ENCODE measurements at places on chromosomes 5 and 9.

DNA sequence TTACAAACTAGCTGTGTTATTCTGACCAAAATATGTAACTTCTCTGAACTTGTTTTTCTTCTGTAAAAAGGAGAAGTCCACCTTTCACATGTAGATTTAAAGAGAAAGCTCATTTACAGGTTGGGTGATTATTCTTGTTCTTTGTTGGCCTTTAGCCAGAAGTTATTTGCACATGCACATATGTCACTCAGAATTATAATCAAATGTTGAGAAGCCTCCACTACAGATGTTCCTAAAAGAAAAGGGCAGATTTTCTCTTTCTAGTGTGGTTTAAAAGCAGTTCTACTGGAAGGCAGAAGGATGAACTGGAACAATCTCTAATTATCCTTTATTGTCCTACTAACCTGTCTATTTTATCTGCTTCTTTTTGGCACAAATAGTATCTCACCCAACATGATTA, 209.8 kb upstream of the ELAVL2 start:
- DNase-seq: no peak

DNA sequence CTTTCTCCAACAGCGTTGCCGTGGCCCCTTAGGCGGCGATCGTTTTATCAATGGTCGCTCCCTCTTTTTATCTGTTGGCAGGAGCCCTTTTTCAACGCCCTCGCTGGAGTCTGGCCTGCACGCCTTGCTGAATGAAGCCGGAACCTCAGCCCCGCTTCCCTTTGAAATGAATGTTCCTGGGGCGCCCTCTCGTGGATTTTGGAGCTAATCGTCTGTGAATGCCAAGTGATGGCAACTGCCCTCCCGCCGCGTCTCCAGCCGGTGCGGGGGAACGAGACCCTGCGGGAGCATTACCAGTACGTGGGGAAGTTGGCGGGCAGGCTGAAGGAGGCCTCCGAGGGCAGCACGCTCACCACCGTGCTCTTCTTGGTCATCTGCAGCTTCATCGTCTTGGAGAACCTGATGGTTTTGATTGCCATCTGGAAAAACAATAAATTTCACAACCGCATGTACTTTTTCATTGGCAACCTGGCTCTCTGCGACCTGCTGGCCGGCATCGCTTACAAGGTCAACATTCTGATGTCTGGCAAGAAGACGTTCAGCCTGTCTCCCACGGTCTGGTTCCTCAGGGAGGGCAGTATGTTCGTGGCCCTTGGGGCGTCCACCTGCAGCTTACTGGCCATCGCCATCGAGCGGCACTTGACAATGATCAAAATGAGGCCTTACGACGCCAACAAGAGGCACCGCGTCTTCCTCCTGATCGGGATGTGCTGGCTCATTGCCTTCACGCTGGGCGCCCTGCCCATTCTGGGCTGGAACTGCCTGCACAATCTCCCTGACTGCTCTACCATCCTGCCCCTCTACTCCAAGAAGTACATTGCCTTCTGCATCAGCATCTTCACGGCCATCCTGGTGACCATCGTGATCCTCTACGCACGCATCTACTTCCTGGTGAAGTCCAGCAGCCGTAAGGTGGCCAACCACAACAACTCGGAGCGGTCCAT, 10.0 kb downstream of the S1PR3 start:
- DNase-seq: peak; percentile 35

GRCh38 chr5:13625616-13626198, 318.8 kb downstream of the DNAH5 start:
- DNase-seq: no peak

GRCh38 chr9:83475741-83476140, 62.5 kb downstream of the FRMD3 start:
- DNase-seq: no peak

- no peak for DNase-seq
Observed at GRCh38 chr5:602466-603035, 9.6 kb upstream of the CEP72 start.

DNA sequence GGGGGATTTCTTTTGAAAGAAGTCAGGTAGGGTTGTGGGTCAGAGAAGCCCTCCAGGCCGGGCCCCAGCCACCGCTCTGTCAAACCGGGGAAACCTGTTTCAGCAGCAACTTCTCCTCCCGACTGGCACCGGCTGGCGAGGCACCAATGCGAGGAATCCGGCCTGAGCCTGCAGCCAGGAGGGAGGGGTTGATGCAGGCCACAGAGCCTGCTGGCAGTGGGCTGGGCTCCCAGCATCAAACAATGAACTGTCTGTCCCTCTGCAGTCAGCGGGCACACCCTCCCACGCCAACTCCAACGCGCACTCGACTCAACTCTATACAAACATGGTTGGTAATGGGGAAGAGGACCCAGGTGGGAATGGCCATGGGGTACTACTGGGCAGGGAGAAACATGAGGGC, 12.1 kb downstream of the PCDH1 start:
- no peak for DNase-seq

DNA sequence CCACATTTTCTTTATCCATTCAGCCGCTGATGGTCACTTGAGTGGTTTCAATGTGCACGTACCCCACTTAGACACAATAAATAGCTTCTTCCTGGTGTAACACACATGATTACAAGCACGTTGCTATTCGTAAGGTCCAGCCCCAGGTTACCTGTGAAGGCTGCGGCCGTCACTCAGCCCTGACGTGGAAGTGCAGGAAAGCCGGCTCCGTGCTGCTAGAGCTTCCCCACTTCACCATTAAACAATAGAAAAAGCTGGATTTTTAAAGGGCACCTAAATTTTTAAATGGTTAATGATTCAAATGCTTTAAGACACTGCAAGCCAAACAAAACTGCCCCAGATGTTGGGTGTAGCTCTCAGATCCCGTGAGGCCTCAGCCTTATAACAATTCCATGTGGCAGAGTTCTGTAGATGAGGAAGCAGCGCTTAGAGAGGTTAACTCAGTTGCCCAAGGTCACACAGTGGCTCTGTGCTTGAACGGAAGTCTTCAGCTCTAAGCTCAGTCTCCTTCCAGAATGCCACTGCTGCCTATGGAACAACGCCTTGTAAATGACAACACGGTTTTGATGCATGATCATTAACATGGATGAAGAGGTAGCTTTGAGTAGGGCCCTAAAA, 125.7 kb downstream of the COL23A1 start:
- no peak for DNase-seq

DNA sequence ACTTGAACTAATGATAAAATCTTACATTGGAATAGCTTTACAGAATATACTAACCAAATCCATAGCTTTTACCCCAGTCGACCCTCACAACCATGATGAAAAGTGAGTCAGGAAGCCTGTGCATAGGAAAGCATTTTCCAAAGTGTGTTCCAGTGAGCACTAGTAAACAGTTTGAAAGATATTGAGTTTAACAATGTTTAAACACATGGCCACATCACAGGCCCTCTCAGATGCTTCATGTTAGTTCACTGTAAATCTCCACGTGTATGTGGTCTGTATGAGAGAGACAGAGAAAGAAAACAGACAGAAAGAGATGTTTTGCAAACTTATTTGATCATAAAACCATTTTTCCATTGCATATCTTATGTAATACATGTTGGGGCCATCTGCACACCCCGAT, 27.0 kb downstream of the PRUNE2 start:
- DNase-seq: no peak

GRCh38 chr5:40681363-40682153, 1.8 kb downstream of the PTGER4 start:
- no peak for DNase-seq

DNA sequence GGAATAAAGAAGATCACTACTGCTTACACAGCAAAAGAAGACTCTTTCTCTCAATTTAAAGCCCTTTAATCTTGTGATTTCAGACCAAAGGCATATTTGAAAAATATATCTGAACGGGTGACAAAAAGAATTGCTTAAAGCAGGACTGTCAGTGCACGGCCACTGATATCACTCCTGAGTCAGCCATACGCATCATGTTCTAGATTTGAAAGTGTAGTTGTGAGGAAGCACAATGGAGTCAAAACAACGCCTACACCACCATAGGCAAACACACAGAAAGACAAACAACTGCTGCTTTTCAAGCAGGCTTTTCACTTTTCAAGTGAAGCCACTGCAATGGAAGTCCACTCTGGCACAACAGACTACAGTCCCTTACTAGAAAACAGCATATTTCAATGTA, 141.7 kb downstream of the AUH start:
- DNase-seq: no peak

DNA sequence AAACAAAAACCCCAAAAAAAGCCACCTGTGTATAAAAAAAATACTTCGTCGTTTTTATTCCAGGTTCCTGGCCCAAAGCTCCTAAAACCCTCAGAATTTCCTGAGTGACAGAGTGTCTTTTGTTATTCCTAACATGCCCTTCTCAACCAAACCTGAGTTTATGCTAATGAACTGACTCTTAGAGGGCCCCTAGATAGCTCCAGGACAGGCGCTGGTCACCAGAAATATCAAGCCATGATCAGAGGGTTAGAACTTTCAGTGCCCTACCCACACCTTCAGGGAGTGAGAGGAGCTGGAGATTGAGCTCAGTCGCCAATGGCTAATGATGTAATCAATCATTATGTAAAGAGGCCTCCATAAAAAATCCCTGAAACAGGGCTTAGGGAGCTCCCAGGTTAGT, 15.7 kb downstream of the AUH start:
- no peak for DNase-seq

- no peak for DNase-seq
Observed at GRCh38 chr9:114155995-114156656, 789 bp downstream of the COL27A1 start.

DNA sequence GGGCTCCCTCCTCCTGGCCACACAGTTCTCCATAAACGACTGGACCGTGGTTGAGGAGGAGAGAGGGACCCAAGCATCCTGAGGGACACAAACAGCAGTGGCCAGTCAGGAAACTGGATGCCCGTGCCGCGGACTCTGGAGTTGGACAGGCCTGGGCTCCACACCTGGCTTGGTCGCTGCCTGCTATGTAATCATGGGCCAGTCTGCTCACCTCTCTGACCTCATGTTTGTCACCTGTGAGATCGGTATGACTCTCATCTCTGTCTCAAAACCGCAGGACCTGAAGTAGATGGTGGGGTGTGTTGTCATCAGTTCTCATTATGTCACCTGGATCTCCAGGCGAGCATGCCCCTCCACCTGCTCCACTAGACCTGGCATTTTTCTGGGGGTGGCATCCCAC, 14.5 kb downstream of the CXXC5 start:
- no peak for DNase-seq

GRCh38 chr5:388266-389196, 54.4 kb upstream of the EXOC3 start:
- DNase-seq: no peak

DNA sequence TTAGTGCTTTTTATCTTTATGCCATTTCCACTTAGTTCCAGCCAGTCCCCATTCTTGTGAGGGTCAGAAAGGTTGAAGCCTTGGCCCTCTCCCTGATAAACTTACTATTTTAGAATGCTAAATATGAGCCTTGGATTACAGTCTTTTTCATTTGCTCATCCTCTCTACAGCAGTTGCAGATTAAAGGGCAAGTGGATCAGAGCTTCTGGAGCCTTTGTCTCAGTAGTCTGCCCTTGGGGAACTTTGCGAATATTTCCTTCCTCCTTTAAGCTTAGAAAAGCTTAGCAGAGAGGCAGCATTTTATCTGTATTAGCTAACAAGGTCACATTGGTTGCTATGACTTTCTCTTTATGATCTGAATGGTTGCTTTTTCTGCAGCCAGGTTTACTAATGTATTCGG, 11.5 kb downstream of the FSD1L start:
- DNase-seq: no peak

- no peak for DNase-seq
Observed at GRCh38 chr9:37212435-37212834, 92.1 kb downstream of the ZCCHC7 start.

DNA sequence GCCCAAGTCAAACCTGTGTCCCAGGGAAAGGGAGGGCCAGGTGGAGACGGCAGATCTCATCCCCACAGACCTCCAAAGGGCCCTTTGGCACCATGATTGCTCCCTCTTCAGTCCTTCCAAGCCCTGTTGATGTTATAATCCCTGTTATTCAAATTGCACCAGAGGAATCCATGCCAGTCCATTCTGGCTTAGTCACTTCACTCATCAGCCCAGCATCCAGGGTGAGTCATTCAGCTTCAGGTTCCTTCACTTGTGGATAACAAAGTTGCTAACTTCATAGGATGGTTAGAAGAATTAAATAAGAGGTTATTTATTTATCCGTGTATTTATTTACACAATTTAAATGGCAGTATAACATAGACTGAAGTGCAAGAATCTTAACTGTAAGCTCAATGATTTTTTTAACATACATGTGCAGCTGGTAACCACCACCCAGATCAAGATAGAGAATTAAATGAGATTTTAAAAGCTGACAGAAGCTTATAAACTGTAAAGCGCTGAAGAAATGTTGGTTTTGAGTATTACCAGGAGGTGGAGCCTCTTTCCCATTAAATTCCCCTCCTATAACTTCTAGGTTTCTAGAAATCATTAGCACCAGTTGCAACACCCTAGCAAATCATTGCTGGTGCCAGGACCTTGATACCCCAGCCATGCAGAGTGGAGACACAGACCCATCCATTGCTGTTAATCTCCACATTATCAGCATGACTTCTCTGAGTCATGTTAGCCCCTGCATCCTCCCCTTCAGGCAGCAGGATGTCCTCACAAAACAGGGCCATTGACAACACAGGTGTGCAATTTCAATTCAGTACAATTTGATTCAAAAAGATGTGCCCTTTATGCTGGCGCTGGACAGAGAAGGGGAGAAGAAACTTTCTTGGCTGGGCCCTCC, 77.4 kb downstream of the SEC61B start:
- no peak for DNase-seq

DNA sequence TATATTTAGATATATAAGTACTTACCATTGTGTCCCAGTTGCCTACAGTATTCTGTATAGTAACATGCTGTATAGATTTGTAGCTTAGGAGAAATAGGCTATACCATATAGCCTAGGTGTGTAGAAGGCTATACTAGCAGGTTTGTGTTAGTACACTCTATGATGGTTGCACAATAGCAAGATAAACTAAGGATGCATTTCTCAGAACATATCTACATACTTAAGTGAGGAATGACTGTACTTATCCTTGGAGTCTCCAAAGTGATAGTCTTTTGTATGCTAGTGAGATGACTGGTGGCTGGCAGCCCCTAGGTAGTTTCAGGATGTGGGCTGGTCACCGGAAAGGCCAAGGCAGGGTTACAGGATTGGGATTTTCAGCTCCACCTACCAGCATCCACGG, 208.7 kb downstream of the ARHGEF28 start:
- no peak for DNase-seq

- DNase-seq: no peak
Observed at GRCh38 chr9:129270903-129271431, 92.9 kb upstream of the IER5L start.

DNA sequence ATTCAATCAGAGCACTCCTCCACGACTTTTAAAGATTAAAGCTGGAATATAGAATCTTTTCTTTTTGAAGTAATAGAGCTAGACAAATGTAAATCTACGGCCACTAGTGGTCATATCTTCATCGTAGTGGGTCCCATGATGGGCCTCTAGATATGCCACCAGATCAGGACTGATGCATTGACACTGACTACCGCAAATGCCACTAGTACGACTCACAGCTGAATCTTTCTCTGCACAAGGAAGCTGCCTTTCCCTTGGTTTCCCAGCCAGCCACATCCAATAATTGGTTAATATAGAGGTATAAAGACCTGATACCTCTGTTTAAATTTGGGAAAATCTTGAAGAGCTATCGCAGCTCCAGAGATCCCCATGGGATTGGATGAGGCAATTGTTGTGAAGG, 37.8 kb upstream of the ADRB2 start:
- no peak for DNase-seq
